DMS 273 treated with DMSO at 0.1 percent for 48 hours (cell line): ENCODE measurements at places on chromosomes 5 and 9.

DNA sequence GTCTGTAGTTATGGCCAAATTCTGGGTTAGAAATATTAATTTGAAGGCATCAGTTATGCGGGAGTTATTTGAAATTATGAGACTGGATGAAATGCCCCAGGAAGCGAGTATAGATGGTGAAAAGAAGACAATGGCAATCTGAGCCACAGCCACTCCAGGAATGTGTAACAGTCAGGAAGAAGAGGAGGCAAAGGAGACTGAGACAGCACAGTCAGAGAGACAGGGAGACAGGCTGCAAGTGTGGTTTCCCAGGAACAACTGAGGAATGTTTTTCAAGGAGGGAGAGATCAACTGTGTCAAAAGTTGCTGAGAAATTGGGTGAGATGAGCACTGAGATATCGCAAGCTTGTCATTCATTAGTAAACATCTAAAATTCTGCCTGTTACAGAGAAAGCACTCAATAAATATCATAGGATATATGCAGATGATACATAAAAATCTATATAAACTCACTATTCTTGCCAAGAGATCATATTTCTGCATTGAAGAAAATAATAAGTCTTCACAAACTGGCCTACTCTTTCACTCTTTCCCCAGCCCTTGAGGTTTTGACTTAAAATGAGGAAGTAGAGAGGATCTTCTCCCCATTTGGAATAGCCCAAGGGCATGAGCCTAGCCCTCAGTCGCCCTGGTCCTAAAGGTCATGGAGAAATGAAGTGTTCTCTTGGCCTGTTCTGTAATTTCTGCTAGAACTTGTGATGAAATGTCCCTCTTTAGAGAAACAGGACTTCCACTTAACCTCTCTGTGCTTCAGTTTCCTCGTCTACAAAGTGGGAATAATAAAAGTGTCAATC lies 48.5 kb upstream of the RLN1 start:
- DNase-seq = no peak

DNA sequence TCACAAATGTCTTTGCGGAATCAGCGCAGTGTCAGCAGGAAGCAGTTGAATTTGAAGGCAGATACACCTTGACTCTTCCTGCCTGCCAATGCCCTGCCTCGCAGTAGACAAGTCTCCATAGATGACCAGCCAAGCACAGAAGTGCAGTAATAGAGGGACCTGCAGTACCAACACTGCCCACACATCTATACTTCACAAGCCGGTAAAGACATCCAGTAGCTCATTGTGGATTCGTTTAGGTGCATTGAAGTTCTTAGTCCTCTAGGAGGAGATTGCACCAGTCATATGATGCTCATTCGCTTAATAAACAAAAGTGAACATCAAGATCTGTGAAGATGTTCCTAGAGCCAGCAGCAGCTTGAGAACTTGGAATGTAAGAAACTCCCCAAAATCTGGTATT lies 7.1 kb upstream of the IFNA2 start:
- peak; percentile 1 for DNase-seq

- DNase-seq = no peak
Measured at GRCh38 chr9:12802093-12802492, 27.3 kb downstream of the LURAP1L start.

DNA sequence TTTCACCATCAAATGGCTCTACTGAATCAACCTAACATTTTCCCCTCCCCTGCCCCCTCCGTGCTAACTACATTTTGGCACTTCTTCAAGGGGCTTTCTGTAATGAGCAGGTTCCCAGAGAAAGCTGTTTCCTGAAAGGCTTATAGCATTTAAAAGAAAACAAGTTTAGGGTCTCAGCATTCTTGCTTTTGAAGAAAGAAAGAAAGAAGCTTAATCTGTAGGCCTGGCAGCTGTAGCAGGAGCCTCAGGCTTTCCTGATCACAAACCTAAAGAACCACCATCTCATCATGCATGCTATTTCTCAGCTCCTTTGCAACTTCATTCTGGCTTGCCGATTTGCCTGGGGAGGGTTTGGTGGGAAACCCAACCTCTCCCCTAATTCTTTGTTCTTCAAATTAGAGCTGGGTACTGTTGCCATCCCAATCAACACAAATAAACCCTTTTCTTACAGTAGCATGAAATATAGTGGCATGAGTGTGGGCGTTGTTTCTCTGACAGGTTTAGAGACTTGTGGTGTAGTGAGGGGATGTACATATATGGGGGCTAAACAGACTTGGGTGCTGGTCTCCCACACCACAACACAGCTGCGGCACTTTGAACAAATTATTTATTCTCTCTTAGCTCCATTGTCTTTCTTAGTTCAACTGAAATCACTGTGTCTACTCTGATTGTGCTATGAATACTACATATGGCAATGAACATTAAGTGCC lies 160.5 kb upstream of the TNC start:
- no peak for DNase-seq
